H1 (cell line): ENCODE measurements at places on chromosomes 2 and 18.

GRCh38 chr2:221572821-221573429 lies 821 bp upstream of the EPHA4 start:
- H3K4me3 ChIP-seq, result peak overlapping the region; percentile 66
- no peak overlapping the region for H3K27ac ChIP-seq
- no peaks in the 10 kb centered on the region for H3K36me3 ChIP-seq
- peaks cover 20% of the 10 kb centered on the region for H3K27me3 ChIP-seq
- H3K4me1 ChIP-seq, result peaks cover 7% of the 10 kb centered on the region; the same call in 1 of the 2 replicates

- H3K4me1 ChIP-seq, result peaks cover 2% of the 10 kb centered on the region; the same call in 1 of the 2 replicates
- no peaks in the 10 kb centered on the region for H3K27me3 ChIP-seq
- DNase-seq, result no peak
- no peaks in the 10 kb centered on the region for H3K36me3 ChIP-seq
- H3K27ac ChIP-seq, result no peak overlapping the region
- no peak overlapping the region for H3K4me3 ChIP-seq
Measured at GRCh38 chr2:21633911-21634310, 510.1 kb downstream of the TDRD15 start.

DNA sequence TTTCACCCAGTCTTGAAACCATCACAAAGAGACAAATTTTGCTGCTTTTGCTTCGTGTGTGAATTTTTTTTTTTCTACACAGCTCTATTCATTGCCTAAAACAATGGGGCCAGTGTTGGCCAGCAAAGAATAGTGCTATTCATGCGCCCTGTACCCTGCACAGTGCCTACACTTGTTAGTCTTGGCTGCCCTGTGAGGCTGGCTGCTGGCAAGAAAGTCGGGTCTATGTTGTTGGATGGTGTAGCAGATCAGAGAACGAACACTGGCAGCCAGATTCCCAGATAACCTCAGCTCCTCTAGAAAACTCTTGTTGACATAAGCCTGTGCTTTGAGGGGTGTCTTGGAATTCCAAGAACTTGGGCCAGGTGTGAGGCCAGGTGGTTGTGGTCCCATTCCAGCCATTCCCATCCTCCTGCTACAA lies 455.7 kb upstream of the TCF4 start:
- no peaks in the 10 kb centered on the region for H3K4me1 ChIP-seq
- H3K27ac ChIP-seq, result no peak overlapping the region
- H3K27me3 ChIP-seq, result no peaks in the 10 kb centered on the region
- peak; percentile 7 for DNase-seq
- no peak overlapping the region for H3K4me3 ChIP-seq

GRCh38 chr2:152062125-152063091 lies 36.4 kb downstream of the CACNB4 start:
- H3K4me1 ChIP-seq, result no peaks in the 10 kb centered on the region; the same call in 1 of the 2 replicates
- H3K4me3 ChIP-seq, result no peak overlapping the region
- no peaks in the 10 kb centered on the region for H3K36me3 ChIP-seq
- no peak for DNase-seq

DNA sequence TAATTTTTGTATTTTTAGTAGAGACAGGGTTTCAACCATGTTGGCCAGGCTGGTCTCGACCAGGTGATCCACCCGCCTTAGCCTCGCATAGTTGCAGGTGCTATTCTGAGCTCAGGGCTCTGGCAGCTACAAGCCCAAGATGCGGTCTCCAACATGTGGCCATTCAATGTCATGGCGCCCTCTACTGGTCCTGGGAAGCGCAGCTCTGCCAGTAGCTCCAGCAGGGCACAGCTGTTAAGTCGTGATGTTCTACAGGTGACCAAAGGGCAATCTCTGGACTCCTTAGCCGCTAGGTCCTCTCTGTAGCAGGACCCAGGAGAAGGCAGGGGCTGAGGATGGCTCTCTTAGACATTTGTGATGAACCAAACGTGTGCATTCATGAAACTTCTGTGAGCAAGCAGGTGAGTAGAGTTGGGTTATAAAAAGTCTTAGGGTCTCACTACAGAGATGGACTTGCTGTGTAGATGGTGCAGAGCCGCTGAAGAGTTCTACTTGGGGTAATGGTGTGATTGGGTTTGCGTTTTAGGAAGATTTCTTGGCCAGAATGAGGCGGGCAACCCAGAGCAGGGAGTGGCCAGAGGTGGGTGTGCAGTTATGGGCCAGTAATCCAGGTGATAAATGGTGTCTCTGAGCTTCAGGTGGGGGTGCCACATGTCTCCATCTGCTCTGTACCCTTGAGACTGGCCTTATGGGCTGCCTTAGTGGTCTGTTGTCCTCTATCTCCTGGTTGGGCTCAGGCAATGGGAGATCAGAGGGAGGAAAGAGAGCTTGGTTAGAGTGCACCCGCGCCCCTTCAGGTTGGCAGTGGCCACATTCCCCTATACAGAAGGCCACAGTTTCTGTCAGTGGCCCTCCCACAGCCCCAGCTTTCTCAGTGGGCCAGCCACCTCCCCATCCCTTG lies 31.0 kb downstream of the IL37 start:
- peak; percentile 68 for DNase-seq
- H3K27ac ChIP-seq, result no peak overlapping the region
- no peak overlapping the region for H3K4me3 ChIP-seq

DNA sequence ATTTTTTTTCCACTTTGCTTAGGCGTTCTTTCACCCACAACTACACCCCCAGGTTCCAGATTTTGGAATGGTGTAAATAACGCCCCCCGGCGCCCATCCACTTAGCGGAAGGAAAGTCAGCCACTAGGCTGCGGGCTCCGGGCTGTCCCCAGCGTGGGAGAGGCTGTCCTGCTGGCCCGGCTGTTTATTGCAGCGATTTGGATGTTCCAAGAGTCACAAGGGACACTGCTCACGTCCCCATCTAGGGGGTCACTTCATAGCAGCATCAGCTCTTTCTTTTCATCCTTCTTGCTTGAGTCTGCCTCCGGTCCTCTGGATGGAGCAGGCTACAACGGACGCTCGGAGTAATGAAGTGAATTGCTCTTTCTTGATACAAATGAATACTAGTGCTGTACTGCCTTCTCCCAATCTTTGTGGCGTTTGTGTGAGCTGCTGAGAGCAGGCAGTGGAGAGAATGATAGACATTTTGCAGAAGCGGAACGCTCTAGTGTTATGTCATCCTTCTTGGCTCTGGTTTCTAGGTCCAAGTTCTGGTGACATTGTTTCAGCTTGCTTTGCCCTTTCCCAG lies 50.7 kb upstream of the PAIP2B start:
- H3K4me1 ChIP-seq, result peaks cover 6% of the 10 kb centered on the region; the same call in 1 of the 2 replicates
- H3K36me3 ChIP-seq, result no peaks in the 10 kb centered on the region
- H3K4me3 ChIP-seq, result peak overlapping the region; percentile 58
- H3K27ac ChIP-seq, result no peak overlapping the region

DNA sequence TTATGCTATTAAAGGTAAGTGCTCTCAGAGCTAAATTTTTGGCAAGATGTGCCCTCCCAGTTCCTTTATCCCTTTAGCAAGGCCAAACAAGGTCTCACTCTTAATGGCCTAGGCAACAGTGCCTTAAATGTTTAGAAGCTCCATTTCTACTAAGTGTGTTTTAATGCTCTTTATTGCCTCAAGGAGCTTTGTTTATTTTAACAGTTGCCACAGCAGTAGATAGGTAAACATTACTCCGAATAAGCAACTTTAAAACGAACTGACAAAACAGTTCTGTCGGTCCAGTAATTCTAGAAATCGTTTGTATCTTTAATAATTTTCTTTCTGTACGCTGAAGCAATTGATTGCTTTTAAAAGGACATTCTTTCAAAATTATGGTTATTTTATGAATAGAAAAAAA lies 74.5 kb downstream of the PIEZO2 start:
- no peak overlapping the region for H3K4me3 ChIP-seq
- H3K27me3 ChIP-seq, result no peaks in the 10 kb centered on the region
- no peak overlapping the region for H3K27ac ChIP-seq
- H3K36me3 ChIP-seq, result no peaks in the 10 kb centered on the region

GRCh38 chr18:9066817-9067306 lies 35.6 kb upstream of the NDUFV2 start:
- no peaks in the 10 kb centered on the region for H3K36me3 ChIP-seq
- H3K4me3 ChIP-seq, result no peak overlapping the region
- H3K27ac ChIP-seq, result no peak overlapping the region
- no peaks in the 10 kb centered on the region for H3K27me3 ChIP-seq
- DNase-seq, result no peak
- H3K4me1 ChIP-seq, result no peaks in the 10 kb centered on the region

DNA sequence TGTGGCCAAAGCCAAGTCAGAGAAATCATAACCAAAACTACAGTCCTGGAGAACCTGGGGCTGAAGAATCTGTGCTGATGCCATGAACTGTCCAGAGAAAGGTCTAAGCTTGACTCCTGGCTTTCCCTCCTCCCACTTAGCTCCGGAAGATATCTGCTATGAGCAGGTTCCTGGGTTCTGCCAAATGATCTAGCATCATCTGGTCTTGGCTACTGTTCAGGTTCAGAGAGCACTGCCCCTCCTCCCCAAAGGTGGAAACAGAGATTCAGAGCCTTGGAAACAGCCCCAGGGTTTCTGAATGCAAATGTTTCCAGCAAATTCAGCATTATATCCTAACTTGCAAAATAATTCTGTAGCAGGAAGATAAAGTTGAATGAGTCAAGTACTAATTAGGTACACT lies 219.2 kb upstream of the SP5 start:
- H3K4me3 ChIP-seq, result no peak overlapping the region
- H3K27me3 ChIP-seq, result 0 out of 2 replicates have a peak, but pooled peaks cover 2% of the 10 kb centered on the region
- DNase-seq, result no peak
- H3K36me3 ChIP-seq, result no peaks in the 10 kb centered on the region
- peaks cover 4% of the 10 kb centered on the region for H3K4me1 ChIP-seq

DNA sequence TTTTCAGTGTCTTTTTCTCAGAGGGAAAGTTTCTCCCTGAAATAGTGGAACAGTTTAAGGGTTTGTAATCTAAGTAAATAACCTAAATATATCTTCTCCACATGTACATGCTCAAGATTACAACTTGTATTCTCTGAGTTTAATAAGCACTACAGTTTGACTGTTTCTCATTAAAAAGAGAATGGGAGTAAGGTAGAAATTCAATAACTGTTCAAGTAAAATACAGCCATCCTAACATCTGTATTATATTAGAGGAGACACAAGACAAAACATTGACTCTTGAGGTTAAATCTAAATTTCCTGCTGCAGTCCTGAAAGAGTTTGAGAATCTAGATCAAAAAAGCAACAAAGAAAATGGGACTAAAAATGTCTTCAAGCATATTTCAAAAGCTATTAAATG lies 73.0 kb upstream of the ZNF397 start:
- no peaks in the 10 kb centered on the region; the same call in 1 of the 2 replicates for H3K4me1 ChIP-seq
- no peak overlapping the region for H3K4me3 ChIP-seq
- no peak overlapping the region for H3K27ac ChIP-seq
- H3K36me3 ChIP-seq, result no peaks in the 10 kb centered on the region

DNA sequence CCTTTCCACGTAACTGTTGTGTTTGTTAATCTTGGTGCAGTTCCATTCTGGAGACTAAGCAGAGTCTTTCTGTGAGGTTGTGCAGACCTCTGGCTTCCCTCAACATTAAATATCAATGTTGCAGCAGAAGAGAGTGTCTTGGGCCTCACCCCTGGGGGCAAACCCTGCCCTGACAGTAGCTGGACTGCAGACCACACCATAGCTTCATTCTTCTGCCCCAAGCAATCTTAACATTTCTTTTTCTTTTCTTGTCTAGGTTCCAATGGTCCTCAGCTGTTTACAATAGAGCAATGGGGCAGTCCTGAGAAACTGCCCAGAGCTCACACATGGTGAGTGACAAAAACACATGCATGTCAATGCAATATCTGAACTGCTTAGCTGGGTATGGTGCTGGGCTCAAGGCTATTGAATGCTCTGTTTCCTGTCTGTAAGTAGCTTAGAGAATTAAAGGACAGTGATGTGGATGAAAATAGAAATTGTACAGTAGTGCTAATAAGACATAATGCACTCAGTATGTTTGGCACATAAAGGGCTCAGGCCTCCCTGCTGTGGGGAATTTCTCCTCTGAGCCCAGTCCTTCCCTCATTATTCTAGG lies 237.6 kb downstream of the ALPK2 start:
- H3K27ac ChIP-seq, result no peak overlapping the region
- H3K36me3 ChIP-seq, result peaks cover 20% of the 10 kb centered on the region; the same call in 1 of the 2 replicates
- no peaks in the 10 kb centered on the region; the same call in 1 of the 2 replicates for H3K4me1 ChIP-seq

DNA sequence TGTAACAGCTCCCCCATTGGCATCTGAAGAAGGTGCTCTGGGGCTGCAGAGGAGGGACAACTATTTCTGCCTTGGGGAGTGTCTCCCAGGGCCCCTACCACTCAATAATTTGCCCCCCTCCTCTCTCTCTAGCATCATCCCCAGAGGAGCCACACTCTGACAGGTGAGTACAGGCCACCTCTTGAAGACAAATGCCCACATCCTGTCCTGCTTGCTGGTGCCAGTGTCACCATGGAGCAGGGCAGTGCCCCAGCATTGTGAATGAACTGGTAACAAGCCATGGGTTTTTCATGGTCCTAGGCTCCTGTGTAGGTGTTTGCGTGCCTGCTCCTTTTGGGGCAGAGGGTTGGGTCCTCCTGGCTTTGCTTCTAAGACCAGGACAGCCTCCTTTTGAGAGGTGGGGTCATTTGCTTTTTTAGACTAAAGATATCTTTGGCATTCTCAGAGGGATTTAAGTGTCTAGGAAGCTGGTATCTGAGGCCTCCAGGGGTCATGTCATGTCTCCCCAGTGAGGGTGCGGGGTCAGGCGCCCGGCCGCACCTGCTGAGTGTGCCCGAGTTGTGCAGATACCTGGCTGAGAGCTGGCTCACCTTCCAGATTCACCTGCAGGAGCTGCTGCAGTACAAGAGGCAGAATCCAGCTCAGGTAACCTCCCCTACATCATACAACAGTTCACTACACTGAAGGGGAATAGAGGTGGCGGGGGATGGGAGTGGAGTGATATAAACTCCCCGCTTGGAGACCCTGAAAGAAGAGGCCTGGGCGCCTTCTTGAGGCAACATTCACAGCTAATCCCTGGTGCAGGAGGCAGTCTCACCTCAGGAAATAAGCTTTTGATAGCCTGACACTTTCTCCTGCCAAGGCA lies 1.8 kb downstream of the RETREG2 start:
- no peaks in the 10 kb centered on the region for H3K27me3 ChIP-seq
- no peak overlapping the region for H3K4me3 ChIP-seq
- peaks cover 6% of the 10 kb centered on the region; the same call in 1 of the 2 replicates for H3K36me3 ChIP-seq
- H3K4me1 ChIP-seq, result peaks cover 7% of the 10 kb centered on the region
- no peak overlapping the region for H3K27ac ChIP-seq
- no peak for DNase-seq

DNA sequence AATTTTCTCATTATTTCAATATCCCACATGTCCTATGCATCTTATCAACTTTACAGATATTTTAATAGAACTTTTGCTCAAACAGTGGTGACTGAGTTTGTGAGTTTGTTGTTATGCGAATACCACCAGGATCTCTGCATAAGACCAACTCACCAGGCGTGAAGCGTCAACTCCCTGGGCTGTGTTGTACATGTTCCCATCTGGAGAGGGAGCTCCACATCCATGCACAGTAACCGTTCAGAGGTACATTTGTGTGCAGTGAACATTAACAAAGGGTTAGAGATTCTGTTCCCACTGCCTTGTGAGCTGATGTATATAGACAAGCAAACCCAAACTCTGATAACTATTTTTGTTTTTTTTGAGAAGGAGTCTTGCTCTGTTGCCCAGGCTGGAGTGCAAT lies 188.7 kb downstream of the MYT1L start:
- H3K27me3 ChIP-seq, result no peaks in the 10 kb centered on the region
- no peak for DNase-seq
- H3K36me3 ChIP-seq, result no peaks in the 10 kb centered on the region
- no peak overlapping the region for H3K4me3 ChIP-seq
- H3K4me1 ChIP-seq, result peaks cover 12% of the 10 kb centered on the region
